NCI-H2107 (cell line): ENCODE measurements at places on chromosomes 13 and 19.

DNA sequence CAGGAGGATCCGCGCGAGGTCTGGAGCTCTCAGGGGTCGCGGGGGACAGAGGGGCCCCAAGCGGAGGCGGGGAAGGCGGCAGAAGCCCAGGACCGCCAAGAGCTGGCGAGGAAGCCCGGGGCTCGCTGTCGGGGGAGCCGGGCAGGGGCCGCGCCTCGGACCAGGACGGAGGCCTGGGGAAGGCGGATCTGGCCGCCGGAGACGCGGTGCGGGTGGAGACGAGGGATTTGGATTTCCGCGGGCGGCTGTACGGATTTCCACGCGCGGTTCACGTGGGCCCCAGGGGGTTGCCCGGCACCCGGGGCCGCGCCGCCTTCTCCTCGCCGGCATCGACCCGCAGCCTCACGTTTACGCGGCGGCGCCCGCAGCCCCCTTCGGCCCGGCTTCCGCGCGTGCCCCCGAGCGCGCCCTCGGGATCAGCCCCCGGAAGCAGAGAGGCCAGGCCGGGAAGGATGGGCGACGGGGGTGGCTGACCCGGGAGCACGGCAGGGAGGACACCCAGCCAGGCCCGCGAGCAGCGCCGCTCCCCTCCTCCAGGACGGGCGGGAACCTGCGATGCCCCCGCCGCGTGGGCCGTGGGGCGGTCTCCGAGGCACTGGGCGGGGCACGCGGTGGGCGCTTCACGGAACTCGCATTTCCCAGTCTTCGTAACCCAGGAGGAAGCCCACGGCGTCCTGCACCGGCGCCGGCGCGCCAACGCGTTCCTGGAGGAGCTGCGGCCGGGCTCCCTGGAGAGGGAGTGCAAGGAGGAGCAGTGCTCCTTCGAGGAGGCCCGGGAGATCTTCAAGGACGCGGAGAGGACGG is 4.7 kb downstream of the F7 start:
- no peak for DNase-seq

DNA sequence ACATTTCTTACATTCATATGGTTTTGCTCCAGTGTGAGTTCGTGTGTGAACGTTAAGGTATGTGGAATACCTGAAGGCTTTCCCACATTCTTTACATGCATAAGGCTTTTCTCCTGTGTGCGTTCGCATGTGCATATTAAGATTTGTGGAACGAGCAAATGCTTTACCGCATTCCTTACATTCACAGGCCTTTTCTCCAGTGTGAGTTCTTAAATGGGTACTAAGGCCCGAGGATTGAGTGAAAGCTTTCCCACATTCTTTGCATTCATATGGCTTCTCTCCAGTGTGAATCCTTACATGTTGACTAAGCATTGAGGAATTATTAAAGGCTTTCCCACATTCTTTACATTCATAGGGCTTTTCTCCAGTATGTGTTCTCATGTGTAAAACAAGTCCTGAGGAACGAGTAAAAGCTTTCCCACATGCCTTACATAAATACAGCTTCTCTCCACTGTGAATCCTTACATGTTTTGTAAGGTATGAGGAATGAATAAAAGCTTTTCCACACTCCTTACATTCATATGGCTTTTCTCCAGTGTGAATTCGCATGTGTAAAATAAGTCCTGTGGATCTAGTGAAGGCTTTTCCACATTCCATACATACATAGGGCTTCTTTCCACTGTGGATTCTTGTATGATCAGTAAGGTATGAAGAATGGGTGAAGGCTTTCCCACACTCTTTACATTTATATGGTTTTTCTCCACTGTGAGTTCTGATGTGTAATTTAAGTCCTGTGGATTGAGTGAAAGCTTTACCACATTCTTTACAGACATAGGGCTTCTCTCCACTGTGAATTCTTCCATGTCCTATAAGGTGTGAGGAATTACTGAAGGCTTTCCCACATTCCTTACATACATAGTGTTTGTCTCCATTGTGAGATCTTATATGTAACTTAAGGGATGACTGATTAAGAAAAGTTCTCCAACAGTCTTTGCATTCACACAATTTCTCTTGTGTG is 10.7 kb downstream of the ZNF846 start:
- DNase-seq = no peak

- no peak for DNase-seq
Observed at GRCh38 chr19:11208561-11209471, 11.5 kb upstream of the KANK2 start.

DNA sequence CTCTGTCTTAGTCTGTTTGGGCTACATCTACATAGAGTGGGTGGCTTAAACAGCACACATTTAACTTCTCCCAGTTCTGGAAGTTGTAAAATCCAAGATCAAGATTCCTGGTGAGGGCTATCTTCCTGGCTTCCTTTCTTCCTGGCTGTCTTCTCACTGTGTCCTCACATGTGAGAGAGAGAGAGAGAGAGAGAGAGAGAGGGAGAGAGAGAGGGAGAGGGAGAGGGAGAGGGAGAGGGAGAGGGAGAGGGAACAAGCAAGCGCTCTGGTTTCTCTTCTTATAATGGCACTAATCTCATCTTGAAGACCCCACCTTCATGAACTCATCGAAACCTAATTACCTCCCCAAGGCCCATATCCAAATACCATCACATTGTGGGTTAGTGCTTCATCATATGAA is 69.2 kb downstream of the CDK8 start:
- no peak for DNase-seq

DNA sequence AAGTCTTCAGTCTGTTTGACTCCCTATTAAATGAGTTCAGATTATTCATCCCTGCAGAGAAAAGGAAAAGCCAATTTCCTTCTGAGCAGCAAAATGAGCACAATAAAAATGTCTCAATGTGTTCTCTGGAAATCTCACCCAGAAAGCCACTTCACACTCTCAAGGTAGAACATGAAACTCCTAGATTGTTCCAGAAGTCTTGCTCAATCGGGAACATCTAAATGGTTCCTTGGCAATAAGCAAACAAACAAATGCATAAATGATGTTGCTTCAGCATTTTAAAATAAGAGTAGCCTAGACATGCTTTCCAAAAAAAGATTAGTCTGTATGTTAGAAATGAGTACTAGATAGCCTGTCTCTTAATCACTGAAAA is 59.7 kb upstream of the TNFRSF19 start:
- no peak for DNase-seq

GRCh38 chr19:54873990-54874389 is at the start of gene FCAR:
TSS of gene FCAR (plus strand) at chr19:54874235. CDS start at chr19:54874290, 55 bp downstream.
- DNase-seq = no peak

DNA sequence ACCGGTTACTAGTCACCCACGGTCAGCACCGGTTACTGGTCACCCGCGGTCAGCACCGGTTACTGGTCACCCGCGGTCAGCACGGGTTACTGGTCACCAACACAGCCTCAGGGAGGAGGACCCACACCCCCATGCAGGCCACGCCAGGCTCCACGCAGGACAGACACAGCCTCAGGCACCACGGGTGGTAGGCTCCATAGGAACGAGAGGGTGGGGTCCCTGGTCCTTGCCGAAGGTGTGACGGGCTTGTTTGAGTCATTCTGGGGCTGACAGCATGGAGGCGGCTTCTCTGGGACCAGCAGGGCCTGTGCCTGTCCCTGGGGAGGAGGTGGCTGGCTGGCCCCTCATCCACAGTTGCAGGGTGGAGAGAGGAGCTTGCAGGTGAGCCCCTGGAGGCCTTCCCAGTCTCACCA is 122.8 kb upstream of the SOX1 start:
- no peak for DNase-seq

- DNase-seq = no peak
Observed at GRCh38 chr13:27853861-27854260, 61.6 kb downstream of the GSX1 start.

DNA sequence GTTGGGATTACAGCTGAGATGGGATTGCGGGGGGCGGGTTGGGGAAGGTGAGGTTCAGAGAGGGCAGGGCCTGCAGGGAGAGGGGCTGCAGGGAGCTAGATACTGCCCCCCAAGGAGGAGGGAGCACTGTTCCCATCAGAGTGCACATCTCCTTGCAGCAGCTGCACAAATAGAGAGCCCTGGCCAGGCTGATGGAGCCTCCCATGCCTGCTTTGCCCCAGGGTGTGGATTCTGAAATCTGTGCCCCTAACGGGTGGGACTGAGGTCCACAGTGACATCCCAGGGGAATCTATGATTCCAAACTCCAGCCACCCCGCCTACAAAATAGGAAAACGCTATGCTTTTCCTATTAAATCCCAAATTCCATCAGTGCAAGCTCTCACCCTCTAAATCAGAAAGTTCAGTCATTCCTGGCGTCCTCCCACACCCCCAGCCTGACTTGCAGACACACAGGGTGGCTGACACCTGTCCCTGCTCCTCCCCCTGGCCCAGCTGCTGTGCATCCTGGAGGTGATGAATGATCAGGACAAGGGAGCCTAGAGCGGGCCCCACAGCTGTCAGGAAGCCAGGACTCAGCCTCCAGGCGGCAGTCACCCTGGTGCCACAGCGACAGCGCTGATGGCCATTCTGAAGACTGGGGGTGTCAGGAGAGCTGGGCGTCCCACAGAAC is 6.3 kb upstream of the CEACAM21 start:
- DNase-seq = no peak

DNA sequence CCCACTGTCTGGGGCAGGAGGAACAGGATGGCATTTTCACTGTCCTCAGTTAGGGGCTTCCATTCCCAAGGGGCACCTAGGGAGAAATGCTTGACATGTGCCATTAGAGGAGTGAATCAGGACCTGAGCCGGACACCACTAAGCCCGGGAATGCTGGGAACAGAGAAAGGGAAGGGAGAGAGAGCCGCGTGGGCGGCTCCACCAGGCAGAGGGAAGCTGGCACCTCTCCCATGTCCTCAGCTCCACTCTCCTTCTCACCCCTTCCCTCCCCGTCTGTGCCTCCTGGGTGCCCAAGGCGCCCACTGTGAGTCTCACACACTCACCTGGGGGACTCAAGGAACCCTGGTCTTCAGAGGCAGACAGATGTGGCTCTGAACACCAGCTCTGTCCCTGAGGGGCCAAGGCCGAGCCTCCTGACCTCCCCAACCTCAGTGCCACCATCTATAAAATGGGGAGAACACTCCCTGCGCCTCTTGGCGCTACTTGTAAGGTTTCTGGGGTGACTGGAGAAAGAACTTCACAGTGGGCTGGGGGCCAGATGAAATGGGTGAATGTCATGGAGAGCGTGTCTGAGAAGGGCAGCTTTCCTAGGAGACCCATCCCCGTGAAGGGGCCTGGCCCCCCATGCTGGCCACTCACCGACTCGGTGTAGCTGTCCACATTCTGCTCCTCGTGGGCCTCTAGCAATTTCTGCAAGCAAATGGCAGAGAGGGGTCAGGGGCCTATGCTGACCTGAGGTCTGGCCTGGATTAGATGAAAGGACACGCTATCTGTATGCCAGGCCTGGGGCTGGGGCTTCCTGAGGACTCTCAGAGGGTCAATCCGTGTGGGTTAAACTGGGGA is 5.3 kb upstream of the KPTN start:
- DNase-seq = no peak

GRCh38 chr13:78611040-78611439 is 7.7 kb upstream of the POU4F1 start:
- no peak for DNase-seq

DNA sequence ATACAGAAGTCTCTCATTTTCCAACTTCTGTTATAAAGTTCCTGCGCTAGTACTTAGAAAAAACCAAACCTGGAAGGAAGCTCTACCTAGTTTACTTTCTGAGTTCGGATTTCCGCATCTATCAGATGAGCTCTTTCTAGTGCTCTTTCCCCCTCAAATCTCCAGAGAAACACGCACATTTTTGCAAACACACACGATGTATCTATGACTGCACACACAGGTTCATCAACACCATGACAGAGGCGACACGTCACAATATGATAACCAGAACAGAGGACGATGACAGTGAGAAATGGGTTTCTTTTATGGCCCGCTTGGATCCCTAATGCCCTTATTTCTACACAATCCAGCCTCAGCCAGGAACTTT is 629 bp upstream of the LRRC63 start:
- no peak for DNase-seq

DNA sequence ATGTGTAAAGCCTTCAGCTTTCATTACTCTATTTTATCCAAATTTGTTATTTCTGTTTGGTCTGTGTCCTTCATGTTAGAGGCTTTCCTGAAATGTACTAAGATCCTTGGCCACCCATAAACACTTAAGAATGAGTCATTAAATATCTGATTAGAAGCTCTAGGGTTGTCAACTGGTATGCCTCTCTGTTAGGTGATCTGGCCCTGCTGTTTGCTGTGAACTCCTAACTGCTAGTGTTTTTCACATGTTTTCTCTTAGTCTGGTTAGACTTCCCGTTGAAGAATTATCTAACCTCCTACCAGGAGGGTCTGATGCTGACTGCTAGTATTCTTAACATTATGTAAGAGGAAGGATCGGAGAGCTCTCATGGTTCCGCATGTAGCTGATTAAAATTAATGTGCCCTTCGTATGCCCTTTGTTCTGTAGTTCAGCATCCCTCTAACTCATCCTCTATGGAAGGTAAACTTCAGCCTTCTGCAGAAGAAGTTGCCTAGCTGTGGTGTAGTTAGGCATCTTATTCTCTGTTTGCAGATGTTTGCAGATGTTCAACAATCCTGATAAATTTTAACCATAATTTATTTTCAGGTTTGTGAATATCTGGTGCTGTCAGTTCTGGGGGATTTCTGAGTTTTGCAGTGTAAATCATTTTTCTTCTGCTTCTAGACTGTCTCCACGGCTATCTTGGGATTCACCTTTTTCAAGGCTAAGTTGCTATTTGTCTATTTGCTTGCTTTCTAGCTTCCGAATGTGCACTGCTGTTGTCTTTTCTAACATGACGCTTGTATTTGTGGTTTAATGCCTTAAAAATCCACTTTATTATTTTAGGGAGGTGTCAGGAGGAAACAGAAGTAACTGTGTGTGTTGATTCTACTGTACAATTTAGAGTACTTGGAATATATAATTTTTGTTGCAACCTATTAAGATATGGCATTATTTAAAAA is 207.2 kb upstream of the SPRY2 start:
- DNase-seq = no peak
